ENCODE measurements at places on chromosomes 4 and X. TPM values are rescaled to one million over a fixed set of nuclear protein-coding genes. Genes with fewer than 3 reads are reported as not detected.

The SEPTIN11 gene
- total RNA-seq = 279 TPM

The IL3RA gene
- total RNA-seq = 7.8 TPM

DNA sequence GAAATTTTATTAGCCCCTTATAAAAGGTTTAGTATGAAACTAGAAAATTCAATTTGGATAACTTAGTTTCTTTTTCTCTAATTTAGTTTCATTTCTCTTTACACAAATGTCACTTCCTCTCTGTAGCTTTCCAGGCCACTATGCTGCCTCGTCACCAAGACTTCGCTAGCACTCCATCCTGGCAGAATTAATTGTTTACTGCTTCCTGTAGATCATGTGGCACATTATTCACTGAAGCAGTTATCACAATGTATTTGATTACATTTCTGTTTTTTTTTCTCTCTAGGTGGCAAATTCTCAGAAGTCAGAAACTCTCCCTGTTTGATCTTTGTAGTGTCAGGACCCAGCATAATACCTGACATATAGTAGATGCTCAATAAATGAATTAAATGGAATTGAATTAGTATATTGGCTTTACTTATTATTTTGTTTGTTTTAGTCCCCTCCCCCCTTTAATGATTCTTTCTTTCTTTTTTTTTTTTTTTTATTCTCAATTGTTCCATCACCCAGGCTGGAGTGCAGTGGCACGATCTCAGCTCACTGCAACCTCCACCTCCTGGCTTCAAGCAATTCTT is 9.3 kb upstream of the SAT1 start:
- H3K4me1 ChIP-seq = no peaks in the 10 kb centered on the region
- H3K27me3 ChIP-seq = no peaks in the 10 kb centered on the region
- no peak overlapping the region for H3K4me3 ChIP-seq
- H3K27ac ChIP-seq = peak overlapping the region; percentile 38
- peak; percentile 51 for DNase-seq

- no peaks in the 10 kb centered on the region for H3K36me3 ChIP-seq
- no peak for DNase-seq
- H3K4me3 ChIP-seq = no peak overlapping the region
- no peaks in the 10 kb centered on the region for H3K4me1 ChIP-seq
- H3K27me3 ChIP-seq = no peaks in the 10 kb centered on the region
Observed at GRCh38 chr4:188214861-188215260, 75.6 kb downstream of the TRIML1 start.

DNA sequence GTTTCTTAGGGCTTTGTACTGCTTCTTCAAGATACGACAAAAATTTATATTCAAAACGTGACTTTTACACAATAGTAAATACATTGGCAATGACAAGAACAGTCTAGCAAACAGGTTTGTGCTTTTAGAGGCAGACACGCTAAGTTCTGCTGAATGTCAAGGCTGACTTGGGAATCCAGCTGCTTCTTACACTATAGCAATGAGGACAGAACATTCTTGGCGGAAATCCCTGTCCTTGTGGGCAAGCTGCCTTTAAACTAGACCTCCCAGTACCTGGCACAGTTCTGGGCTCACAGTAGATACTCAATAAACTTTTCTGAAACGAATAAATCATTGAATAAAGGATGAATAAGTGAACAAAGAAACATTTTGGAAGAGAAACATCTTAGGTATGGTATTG is 148.2 kb downstream of the RASL11B start:
- H3K27me3 ChIP-seq = no peaks in the 10 kb centered on the region
- no peak overlapping the region for H3K4me3 ChIP-seq
- peak; percentile 77 for DNase-seq
- peaks cover 27% of the 10 kb centered on the region for H3K4me1 ChIP-seq

GRCh38 chr4:73589887-73590801 is 30.1 kb downstream of the RASSF6 start:
- H3K27me3 ChIP-seq = no peaks in the 10 kb centered on the region
- H3K36me3 ChIP-seq = no peaks in the 10 kb centered on the region
- no peak overlapping the region for H3K27ac ChIP-seq
- peak; percentile 16 for DNase-seq
- no peak overlapping the region for H3K4me3 ChIP-seq

GRCh38 chrX:114800719-114801118 is 216.7 kb downstream of the IL13RA2 start:
- H3K4me3 ChIP-seq = no peak overlapping the region
- no peak overlapping the region for H3K27ac ChIP-seq
- DNase-seq = no peak

DNA sequence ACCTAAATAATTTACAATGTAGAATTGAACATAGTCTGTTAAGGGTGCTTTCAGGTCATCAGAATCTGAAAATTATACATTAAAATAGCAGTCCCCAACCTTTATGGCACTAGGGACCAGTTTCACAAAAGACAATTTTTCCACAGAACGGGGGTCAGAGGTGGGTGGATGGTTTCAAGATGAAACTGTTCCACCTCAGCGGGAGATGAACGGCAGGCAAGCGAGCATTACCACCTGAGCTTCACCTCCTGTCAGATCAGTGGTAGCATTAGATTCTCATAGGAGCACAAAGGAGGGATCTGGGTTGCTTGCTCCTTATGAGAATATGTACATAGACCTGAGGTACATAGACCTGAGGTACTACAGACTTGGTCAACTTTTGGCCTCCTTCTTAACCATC is 29.0 kb downstream of the LRBA start:
- H3K27me3 ChIP-seq = no peaks in the 10 kb centered on the region
- H3K4me3 ChIP-seq = no peak overlapping the region
- no peak for DNase-seq
- no peaks in the 10 kb centered on the region for H3K4me1 ChIP-seq
- no peak overlapping the region for H3K27ac ChIP-seq
- no peaks in the 10 kb centered on the region for H3K36me3 ChIP-seq

DNA sequence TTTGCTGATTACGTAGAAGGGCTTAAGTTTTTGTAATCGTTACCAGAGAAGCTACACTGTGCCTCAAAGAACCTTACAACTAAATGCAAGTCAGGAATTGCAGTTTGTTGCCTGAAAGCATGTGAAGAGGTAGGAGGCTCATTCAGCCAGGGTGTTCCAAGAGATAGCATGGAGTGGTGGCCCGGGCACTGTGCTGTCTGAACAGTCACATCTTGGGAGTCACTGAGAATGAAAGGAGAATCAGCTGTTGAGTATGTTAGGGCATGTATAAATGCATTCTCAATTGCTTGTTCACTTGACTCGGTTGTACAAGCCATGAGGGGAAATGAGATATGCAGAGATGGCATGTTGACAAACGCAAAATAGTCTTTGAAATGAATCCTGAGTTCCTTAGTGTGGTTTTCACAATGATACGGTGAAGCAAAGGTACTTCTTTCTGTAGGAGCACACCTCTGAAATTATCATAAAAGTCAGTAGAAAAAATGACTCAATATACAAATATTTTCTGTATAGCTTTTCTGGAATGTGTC is 161.0 kb downstream of the DCTD start:
- H3K36me3 ChIP-seq = peaks cover 9% of the 10 kb centered on the region
- H3K4me1 ChIP-seq = no peaks in the 10 kb centered on the region
- no peak overlapping the region for H3K4me3 ChIP-seq
- no peak overlapping the region for H3K27ac ChIP-seq
- no peaks in the 10 kb centered on the region for H3K27me3 ChIP-seq

DNA sequence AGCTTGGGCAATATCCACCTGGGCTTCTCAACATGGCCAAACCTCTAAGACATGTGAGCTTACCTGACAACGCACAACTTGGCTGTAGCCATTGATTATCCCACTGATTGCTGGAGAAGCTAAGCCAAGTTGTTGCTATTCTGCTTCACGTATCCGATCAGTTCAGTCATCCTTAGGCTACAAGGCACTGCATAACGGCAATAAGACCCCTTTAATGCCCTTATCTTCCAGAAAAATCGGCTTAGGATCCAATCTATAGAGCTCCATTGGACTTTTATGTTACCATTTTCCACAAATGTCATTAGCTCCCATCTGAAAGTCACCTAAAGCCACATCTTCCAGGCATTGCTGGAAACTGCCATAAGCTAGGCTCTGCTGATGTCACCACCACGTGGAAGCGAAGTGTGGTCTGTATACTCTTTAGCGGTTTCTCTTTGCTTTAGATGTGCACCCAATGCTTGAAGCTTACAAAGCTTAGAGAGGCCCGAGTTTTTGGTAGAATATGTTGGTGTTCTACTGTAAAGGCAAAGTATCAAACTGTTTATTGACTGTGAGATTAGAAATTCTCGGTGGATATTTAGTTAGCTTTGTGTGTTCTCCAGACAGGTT is 163.1 kb downstream of the CPE start:
- H3K27ac ChIP-seq = no peak overlapping the region
- no peak for DNase-seq
- H3K36me3 ChIP-seq = no peaks in the 10 kb centered on the region

- no peak overlapping the region for H3K4me3 ChIP-seq
- peak; percentile 69 for DNase-seq
- H3K4me1 ChIP-seq = no peaks in the 10 kb centered on the region
- H3K27me3 ChIP-seq = no peaks in the 10 kb centered on the region
- peaks cover 3% of the 10 kb centered on the region for H3K36me3 ChIP-seq
Observed at GRCh38 chr4:145061318-145061920, 36.6 kb downstream of the ANAPC10 start.

DNA sequence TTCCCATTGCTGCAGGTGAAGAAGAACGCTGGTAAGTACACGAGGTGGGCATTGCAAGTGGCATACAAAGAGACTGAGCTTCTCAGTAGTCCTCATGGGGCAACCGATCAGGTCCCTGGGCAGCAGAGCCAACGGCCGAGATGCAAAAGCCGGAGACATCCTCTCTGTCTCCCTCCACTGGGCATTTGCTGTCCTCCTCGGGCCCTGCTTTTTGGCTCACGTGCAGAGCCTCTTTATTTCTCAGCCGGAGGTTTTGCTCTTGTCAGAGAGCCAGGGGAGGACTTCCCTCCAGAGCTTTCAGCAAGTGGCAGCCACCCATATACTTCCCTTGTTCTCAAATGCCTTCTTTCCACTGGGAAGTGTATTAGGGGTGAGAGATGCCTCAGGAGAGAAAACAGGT is 18.0 kb downstream of the STARD8 start:
- peaks cover 15% of the 10 kb centered on the region for H3K4me1 ChIP-seq
- no peak overlapping the region for H3K27ac ChIP-seq
- no peaks in the 10 kb centered on the region for H3K36me3 ChIP-seq
- DNase-seq = peak; percentile 53

Data from muscle of leg (tissue), 16 donors.